G401 (cell line): ENCODE measurements at places on chromosomes 7 and 10.

GRCh38 chr10:132058111-132058745 lies 7.5 kb upstream of the JAKMIP3 start:
- DNase-seq, result no peak

GRCh38 chr10:99013885-99014284 lies 221.8 kb downstream of the HPSE2 start:
- no peak for DNase-seq

DNA sequence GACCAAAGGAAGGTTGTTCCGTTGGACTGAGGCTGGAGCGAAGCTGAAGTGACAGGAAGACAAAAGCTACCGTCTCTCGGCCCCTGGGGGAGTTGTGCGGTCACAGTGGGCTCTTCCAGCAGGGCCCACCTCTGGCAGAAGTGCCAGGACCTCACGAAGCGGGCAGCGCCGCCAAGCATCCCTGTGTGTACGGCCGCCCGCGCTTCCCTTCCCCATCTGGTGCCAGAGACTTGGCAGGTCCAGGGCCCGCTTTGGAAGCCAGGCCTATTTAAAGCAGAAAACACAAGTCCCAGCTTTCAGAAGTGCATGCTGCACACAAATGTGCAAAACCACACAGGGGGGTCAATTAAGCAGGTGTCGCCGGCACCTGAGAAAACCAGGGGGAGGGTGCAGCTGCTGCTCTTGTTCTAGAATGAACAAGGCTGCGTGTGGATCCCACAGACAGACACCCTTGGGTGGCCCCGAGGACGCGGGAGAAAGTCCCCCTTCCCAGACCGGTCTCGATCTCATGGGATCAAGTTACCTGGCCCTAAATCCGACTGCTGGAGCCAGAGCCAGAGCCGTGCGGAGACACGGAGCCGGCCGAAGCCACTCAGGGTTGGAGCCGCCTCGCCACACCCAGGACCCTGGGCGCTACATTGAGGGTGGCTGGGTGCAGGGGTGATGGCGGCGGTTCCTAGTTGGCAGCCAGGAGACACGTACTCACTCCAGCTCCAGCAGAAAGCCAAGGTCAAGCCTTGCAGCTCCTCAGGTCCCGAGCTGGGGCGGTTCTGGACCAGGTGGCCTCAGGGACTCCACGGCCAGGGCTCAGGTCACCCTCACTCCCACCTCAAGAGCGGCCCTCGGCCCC lies 51.8 kb upstream of the PPP2R2D start:
- no peak for DNase-seq

GRCh38 chr10:97974526-97975525 lies 55.6 kb downstream of the CRTAC1 start:
- DNase-seq, result peak; percentile 33

- no peak for DNase-seq
These were observed 245.9 kb upstream of the PODXL start for GRCh38 chr7:131802195-131802864.

DNA sequence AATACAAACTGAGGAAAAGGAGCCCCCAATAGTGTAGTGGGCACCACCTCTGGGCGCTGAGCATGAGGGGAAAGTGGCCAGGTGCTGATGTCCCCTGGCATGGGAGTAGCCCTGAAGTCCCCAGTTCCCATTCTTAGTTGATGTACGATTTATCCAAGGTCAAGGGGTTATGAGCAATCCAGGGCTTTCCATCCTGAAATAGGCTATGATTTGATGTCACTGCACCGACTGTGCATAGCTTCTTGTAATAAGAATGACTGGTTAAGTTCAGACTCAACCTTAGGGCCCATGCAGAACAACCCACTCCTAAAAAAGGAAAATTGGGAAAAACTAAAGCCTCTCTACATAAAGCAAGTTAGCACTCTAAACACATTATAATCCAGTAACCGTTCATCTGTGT lies 4.4 kb downstream of the FRAT1 start:
- DNase-seq, result no peak

- DNase-seq, result no peak
These were observed 78.2 kb downstream of the NKX6-2 start for GRCh38 chr10:132707776-132708171.

DNA sequence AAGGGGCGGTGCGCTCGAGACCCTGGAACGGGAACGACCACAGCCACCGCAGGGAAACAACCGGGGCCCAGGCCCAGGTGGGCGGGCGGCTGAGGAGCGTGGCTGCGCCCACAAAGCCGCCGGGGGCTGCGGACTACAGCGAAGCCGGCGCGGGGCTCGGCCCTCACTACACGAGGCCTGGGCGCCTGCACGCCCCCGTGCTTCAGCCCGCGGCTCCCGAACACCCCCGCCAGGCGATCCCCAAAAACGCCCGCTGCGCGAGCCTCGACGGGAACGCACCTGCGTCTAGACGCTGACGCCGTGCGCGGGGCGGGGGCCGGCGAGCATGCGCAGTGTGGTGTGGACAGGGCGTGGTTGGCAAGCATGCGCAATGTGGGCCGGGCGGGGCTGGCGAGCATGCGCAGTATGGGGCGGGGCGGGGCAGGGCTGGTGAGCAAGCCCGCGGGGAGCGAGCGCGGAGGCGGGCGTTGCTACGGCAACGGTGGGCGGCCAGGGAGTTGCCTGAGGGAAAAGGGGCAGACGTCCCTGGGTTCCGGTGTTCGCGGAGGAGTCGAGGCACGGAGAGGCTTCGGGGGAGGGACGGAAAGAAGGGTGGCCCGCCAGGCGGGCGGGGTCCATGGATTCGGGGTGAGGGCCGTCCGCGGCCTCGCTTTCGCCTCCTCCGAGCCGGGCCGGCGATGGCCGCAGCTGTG lies at the start of gene RNF32:
Gene RNF32, plus strand, starts transcription at position 518 of the 692 bp plus-strand sequence. CDS start 3,104 bp downstream, outside the sequence.
- peak; percentile 81 for DNase-seq

DNA sequence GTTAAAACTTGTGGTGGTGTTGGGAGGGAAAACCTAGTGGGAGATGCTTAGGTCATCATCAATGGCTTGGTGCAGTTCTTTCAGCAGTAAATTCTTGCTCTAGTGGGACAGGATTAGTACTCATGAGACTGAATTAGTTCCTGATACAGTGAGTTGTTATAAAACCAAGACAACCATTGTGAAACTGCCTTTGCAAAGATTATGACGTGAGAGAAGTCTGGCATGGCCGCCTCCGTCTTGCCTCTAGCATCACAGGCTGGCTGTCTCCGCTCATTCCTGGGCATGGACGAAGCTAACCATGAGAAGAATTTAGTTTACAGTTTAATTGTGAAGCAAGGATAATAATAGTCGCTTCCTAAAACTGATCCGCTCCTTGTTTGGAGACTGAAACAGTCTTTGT lies 186.4 kb downstream of the KIF20B start:
- no peak for DNase-seq

- no peak for DNase-seq
These were observed 5.3 kb downstream of the DENND2A start for GRCh38 chr7:140635345-140635744.

DNA sequence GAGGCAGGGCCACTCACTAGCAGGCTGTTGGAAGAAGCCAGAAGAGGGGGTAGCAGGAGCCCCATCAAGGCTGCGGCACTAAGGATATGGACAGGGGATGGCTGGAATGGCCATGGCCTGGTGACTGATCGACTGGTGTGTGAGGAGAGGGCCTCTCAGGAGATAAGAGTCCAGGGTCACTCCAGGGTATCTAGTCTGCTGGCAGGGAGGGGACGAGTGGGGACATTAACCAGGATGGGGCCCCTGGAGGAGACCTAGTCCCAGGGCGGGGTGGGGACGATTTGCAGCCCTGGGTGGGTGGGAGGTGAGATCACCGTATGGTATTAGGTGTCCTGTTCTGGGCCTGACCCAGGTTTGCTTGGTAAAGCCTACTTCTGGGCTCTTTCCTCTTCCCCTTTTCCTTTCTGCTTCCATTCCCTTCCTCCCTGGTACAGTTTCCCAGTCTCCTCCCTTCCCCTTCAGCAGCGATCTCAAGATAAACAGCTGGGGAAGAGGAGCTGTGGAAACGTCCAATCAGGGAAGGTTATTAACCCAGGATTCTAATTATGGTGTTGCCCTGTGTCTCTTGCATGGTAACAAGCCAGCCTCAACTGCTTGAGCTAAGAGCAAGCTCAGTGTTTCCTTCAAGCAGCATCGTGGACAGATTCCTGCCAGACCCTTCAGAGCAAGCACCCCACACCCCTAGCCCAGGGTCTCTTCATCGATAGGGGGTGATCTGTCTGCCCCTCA lies 233.2 kb downstream of the RPS24 start:
- no peak for DNase-seq

GRCh38 chr10:44178856-44179255 lies 206.0 kb downstream of the CXCL12 start:
- DNase-seq, result no peak

DNA sequence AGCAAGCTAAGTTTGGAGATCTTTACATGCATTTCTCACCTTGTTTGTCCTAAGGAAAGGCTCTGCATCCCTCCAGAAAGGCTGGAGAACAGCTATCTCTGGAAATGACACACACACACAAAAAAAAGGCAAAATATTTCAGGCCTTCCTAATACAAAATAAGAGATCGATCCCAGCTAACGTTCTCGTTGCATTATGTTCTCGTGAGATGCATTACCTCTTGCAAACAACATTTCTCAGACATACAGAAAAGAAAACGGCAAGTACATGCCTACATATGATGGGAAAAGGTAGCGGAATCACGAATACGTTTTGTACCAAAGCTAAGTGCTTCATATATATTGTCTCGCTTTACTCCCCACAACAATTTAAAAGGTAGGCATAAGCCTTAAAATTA lies 488 bp downstream of the MTERF1 start:
- no peak for DNase-seq

DNA sequence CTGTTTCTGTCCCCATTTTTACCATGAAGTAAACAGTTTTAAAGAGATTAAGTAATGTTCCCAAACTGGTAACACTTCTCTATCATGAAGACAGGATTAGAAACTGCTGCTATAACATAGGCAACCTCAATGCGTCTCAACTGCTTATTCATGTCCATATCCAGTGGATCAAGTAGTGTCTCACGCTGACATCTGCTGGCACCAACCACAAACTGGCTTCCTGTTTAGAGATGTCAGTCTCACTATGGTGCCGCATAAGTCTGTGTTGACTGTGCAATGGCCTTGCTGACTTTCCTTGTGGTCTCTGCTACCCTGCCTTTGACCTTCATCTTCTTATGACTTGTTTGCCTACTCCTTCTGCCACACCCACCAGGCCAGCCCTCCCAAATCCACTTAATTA lies 369.6 kb upstream of the DPP6 start:
- no peak for DNase-seq
